Smooth muscle cell of the pulmonary artery (primary cell): ENCODE measurements at places on chromosomes 2 and 18. TPM values are rescaled to one million over a fixed set of nuclear protein-coding genes. Genes with fewer than 3 reads are reported as not detected.

Gene ABCB11
- under 0.01 and 0.13 TPM in 2 replicates for total RNA-seq

Gene MBP
- total RNA-seq: 3.8 and 12.7 TPM in 2 replicates

Gene CRYBA2
- total RNA-seq: not detected in 2 replicates

Gene ANKRD36
- 26.0 and 48.6 TPM in 2 replicates for total RNA-seq

Gene HNMT
- 8.0 and 69.4 TPM in 2 replicates for total RNA-seq

Gene CAPN14
- total RNA-seq: 0.23 and 0.26 TPM in 2 replicates

Gene PRR30
- not detected in 2 replicates for total RNA-seq

Gene AGAP1
- 19.0 and 21.2 TPM in 2 replicates for total RNA-seq

Gene MAP3K19
- total RNA-seq: not detected in 2 replicates

Gene COL4A4
- 5.3 and 7.7 TPM in 2 replicates for total RNA-seq

Gene NOSTRIN
- total RNA-seq: 0.13 TPM in 1 of 2 replicates, not detected in the other

Gene SH3BP4
- total RNA-seq: 35.6 and 44.9 TPM in 2 replicates

Gene ASXL2
- total RNA-seq: 10.1 and 19.4 TPM in 2 replicates

Gene ITGA6
- total RNA-seq: 9.8 and 119 TPM in 2 replicates

Gene ANKRD30BL
- total RNA-seq: not detected in 2 replicates

Gene ANKRD62
- total RNA-seq: not detected in 2 replicates

Gene ACVR1
- total RNA-seq: 59.2 and 62.4 TPM in 2 replicates

Gene NFATC1
- 3.5 and 3.8 TPM in 2 replicates for total RNA-seq

Gene VAMP8
- 0.33 and 0.85 TPM in 2 replicates for total RNA-seq

Gene MIB1
- 60.9 and 63.2 TPM in 2 replicates for total RNA-seq

Gene MC5R
- total RNA-seq: not detected in 2 replicates
